HTR-8/SVneo (cell line): ENCODE measurements at places on chromosomes 3 and 15.

DNA sequence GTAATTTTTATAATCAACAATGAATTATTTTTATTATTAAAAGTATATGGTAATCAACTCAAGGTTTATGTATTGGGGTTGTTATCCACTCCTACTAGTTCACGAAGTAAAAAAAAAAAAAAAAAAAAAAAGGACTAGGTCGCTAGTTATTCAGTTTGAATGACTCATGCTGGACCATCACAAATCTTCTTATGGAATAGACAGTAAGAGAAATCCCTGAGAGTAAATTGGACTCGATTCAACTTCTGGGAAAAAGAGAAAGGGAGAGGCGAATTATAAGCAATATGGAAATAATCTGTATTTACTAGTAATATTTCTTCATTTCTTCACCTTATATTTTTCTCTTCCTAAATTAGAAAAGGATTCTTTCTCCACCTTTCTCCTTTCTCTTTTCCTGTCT lies 2.0 kb downstream of the MYEF2 start:
- no peak for DNase-seq

GRCh38 chr15:71202712-71203111 lies 87.4 kb downstream of the THSD4 start:
- DNase-seq = no peak

DNA sequence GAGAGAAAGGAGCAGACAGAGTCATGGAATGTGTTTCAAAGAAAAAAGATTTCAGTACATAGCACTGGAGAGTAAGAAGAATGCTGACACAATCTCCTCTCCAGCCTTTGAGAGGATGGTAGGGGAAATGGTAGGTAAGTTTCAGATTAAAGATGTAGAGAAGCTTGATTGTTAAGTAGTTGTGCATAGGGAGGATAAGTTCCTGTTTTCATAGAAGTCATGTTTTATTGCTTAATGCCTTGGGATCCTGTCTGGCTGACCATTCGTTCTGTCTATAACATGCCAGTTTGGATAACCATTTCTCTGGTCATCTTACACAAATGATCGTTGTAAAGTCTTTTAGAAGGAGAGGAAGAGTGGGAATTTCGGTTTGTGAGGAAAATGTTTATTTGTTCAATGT lies 95.7 kb upstream of the IGSF10 start:
- no peak for DNase-seq

DNA sequence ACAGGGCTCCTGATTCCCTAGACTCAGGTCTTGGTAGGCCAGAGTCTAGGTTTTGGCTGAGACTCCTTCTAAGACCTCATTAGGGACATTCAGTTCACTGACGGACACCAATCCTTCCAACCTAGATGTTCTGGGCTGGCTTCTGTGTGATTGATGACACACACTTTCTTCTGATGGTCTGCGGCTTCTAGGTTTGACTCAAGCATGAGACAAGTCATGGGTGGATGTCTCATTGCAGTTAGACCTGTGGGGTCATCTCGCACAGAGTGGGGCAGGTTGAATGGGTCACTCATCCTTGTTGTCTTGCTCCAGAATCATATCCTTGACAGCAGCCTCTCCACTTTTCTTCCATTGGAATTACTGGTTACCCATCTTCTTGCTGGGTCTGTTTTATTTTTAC lies 35.8 kb downstream of the ARNT2 start:
- DNase-seq = no peak

DNA sequence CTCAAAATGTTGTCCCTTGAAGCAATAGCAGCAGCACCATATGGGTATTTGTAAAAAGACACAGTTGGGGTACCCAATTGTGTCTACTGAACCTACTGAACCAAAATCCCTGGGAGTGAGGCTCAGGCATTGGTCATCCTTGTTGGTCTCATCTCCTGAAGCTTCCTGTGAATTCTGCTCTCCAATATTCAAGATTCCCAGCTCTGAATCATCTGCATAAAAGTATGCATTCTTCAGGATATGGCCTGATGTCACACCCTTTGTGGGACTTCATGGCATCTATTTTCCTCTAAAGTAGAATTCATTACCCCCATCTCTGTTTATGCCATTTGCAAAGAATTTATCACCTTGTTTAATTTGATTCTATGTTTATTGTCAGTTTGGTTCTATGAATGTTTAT lies 13.3 kb upstream of the PTX3 start:
- DNase-seq = no peak

- peak; percentile 60 for DNase-seq
These were observed 211.4 kb downstream of the NR1D2 start for GRCh38 chr3:24156466-24156865.

DNA sequence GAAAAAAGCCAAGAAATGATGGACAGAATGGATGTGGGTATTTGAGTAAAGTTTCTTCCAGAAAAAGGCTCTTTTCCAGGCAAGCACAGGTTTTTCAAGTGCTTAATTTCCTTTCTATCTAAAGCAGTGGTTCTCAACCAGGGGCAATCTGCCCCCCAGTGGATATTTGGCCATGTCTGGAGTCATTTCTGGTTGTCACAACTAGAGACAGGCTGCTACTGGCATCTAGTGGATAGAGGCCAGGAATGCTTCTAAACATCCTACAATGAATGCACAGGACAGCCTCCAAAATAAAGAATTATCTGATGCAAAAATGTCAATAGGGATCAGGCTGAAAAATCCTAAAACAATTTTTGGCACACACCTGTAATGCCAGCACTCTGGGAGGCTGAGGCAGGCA lies 23.9 kb downstream of the SEC22C start:
- no peak for DNase-seq

DNA sequence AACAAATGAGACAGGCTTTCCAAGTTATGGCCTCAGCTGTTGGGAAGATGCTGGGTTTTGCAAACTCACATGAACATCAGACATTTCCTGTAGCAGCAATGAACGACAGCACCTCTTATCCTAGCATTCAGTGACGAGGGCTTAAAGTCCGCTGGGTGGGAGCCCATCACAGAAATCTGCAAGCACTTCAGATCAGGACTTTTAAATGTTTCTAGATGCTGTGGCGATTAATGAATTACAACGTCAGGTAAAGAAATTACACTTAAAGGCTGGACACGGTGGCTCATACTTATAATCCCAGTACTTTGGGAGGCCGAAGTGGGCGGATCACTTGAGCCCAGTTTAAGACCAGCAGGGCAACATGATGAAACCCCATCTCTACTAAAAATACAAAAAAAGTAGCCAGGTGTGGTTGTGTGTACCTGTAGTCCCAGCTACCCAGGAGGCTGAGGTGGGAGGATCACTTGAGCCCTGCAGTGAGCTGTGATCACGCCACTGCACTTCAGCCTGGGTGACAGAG lies 3.9 kb downstream of the AEN start:
- DNase-seq = no peak

GRCh38 chr3:159832024-159832423 lies 156.6 kb upstream of the IL12A start:
- no peak for DNase-seq

DNA sequence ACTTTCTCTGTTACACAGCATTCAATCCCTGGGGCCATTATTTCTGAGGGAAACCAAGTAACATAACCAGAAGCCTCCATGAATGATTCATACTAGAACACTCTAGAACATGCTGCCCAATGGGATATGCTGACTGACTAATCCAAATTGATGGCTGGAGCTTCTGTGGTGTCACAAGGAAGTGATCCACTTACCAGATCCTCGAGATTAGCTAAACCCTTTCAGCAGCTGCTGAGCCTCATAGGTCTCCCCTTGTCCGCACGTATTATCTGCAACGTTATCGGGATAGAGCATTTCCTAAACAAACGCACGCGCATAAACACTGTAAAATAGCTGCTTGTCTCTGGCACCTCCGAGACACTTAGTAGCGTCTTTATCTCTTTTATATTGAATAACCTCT lies 61.2 kb upstream of the PROK2 start:
- no peak for DNase-seq

GRCh38 chr15:83110381-83110780 lies 2.9 kb downstream of the TM6SF1 start:
- no peak for DNase-seq

DNA sequence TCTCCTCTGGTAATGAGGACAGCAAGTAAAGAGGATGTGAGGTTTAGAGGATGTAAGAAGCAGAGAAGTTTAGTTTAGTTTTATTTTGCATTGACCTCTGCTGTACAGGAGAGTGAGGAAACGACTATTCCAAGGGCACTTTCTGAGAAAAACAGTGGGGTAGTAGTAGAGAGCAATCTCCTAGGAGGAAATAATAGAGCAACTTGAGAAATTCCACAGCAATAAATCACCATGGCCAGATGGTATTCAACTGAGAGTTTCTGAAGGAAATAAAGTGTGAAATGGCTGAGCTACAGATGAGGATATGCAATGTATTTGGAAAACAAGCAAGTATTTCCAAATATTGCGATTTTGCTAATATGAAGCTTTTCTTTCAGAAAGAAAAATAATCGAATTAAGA lies 118.9 kb downstream of the DPH6 start:
- DNase-seq = peak; percentile 7

GRCh38 chr3:10834951-10835350 lies 18.9 kb downstream of the SLC6A11 start:
- no peak for DNase-seq

GRCh38 chr3:40584625-40585189 lies 59.9 kb downstream of the ZNF621 start:
- DNase-seq = peak; percentile 55
